ENCODE measurements at places on chromosomes 13 and 19.

DNA sequence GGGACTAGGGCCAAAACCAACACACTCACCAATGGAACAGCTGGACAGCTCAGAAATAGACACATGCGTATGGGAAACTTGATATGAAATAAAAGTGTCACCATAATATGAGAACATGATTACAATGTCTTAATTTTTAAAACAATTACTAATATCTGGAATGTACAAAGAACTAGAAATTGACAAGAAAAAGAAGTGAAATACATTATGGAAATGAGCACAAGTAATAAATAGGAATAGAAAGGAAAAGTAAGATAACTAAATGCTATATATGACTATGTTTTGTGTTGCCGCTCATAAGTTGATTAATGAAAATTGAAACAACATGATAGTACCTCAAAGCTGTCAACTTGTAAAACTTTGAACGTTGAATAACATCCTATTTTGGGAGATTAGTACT is 801.1 kb downstream of the SLITRK5 start:
- DNase-seq = no peak

DNA sequence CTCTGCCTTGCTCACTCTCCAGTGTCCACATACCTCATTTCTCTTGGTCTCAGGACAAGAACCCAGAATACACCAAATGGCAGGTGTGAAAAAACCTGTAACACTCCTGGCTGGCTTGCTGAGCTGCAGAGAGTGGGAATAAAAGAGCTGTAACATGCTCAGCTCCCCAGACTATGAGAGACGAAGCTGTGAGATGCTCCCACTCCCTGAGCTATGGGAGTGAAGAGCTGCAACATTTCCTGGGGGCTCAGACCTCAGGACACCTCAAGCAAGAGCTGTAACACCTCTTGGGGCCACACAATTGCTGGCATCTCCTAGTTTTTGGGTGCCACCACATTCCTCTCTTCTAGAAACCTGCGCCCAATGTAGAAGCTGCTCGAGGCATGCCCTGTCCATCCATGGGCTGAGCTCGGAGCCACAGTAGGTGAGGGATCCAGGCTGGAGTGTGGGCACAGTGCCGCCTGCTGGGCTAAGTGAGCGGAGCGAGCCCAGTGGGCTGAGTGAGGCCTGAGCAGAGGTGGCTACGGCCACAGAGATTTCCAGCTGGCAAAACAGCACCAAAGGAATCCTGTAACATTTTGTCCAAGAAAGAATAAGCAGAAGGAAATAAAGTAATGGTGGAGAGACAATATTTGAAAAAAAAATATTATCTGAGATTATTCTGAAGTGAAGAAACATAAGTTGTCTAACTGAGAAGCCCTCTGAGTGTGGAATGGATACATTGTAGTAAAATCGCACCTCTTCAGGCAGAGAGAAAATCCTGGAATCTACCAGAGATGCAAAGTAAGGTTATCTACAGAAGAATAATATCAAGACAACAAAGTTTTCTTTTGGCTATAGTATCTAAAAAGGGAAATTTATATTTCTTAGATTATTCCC is 186.2 kb upstream of the PCDH9 start:
- no peak for DNase-seq

DNA sequence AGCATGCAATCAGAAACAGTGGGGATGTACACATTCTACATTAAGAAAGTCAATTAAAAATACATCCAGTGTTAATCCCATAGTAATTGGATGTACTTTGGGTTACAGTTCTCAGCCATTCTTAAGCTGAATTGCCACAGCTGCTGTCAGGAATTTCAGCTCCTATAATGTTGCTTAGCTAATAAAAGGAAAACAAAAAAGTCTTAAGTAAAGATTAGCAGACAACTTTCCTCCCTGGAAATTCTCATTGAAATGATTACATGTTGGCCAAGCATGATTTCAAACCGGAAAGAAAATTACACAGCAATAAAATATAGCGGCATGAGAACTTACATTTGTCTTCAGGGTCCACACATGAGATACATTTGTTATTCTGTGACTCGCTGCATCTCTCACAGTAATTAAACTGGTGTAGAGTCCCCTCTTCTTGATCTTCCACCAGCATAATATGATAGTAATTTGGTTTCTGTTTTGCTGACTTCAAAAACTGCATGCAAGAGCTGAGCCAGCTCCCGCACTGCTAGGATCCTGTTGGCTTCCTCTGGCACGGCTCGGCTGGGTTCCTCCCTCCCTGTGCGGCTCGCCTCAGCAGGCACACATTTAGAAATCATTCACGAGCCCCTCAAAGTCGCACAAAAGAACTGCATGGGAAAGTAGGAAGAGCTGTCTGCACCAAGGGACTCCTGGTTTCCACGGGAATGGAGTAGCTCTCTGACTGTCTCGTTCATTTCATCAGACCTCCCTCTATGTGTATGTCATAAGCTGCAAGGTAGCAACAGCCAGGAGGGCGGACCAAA is at the start of gene HTR2A:
Gene HTR2A (minus strand): TSS at position 713 of the 797 bp plus-strand sequence. CDS start 1,147 bp downstream, outside the sequence.
- peak; percentile 69 for DNase-seq

- DNase-seq = no peak
Measured at GRCh38 chr19:7560255-7560654, 24.7 kb downstream of the PNPLA6 start.

DNA sequence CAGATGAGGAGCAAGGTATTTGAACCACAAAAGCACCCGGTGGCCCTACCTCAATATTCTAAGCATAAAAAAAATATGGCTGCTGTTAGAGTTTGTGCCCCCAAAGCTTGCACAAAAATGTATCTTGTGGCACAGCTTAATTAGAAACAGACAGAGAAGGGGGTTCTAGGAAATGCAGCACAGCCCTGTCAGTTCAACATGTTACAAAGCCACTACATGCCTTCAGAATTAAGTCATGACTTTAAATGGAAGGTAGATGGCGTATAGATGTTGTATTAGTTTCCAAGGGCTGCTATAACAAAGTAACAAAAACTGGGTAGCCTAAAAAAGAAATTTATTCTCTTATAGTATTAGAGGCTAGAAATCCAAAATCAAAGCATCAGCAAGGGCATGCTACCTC is 703.8 kb downstream of the DIAPH3 start:
- no peak for DNase-seq

DNA sequence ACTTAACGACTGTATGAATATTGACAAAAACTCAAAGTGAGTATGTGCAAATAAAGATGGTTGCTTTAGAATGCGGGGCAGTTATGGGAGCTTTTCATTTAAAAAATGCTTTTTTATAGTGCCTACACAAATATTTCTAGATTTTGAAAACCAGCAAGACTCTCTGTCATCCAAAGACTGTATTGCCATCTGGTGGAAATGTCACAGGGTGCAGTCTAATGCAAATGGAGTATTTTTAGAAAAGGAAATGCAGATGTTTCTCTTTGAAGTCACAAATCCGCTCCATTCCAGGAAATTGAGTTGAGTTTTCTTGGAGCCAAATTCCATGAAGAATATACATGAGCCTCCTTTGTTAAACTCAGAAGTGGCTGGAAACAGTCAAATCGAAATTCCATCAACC is 2.3 kb upstream of the C1QTNF9B start:
- DNase-seq = peak; percentile 62

- no peak for DNase-seq
Measured at GRCh38 chr19:13899393-13899792, 6.5 kb downstream of the BRME1 start.

DNA sequence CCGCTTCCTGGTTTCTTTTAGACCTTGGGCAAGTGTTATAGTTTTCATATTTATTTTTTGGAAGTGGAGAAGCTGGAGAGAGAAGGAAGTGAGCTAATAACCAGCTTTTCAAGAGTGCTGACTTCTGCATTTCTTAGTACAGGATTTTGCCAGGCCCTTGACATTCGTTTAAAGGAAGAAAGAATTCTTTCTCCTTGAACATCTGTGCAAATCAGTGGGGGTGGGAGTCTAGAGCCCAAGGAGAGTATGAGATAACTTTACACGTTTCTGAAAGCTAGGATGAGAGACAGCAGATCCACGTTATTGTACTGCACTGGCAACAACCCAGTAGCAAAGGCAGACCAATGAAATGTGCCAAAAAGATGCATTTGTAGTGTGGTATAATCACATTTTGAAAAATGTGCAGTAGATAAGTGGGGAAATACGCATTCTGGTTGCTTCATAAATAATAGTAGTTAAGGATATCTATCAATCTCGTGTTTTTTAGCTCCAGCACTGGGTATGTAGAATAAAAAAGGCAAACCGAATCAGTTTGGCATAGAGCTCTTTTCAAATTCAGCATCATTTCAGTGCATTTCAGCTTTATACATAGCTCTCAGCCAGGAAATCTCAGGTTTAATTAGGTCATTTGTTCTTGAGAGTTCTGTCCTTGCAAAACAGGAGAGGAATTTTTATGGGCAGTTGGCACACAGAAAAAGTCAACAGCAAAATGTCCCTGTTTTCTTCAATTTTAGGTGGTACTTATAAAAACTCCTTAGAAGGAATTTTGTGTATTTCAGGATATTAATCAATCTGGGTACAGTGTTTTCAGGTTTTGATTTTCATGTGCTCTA is 4.3 kb downstream of the RNF113B start:
- no peak for DNase-seq

GRCh38 chr13:19597523-19597922 is 35.9 kb upstream of the MPHOSPH8 start:
- DNase-seq = no peak

- no peak for DNase-seq
Measured at GRCh38 chr13:41995946-41996345, 35.0 kb upstream of the VWA8 start.

- DNase-seq = no peak
Measured at GRCh38 chr19:57280962-57281400, 696 bp downstream of the ZNF460 start.

GRCh38 chr19:32450217-32450616 is 44.6 kb downstream of the DPY19L3 start:
- DNase-seq = no peak

DNA sequence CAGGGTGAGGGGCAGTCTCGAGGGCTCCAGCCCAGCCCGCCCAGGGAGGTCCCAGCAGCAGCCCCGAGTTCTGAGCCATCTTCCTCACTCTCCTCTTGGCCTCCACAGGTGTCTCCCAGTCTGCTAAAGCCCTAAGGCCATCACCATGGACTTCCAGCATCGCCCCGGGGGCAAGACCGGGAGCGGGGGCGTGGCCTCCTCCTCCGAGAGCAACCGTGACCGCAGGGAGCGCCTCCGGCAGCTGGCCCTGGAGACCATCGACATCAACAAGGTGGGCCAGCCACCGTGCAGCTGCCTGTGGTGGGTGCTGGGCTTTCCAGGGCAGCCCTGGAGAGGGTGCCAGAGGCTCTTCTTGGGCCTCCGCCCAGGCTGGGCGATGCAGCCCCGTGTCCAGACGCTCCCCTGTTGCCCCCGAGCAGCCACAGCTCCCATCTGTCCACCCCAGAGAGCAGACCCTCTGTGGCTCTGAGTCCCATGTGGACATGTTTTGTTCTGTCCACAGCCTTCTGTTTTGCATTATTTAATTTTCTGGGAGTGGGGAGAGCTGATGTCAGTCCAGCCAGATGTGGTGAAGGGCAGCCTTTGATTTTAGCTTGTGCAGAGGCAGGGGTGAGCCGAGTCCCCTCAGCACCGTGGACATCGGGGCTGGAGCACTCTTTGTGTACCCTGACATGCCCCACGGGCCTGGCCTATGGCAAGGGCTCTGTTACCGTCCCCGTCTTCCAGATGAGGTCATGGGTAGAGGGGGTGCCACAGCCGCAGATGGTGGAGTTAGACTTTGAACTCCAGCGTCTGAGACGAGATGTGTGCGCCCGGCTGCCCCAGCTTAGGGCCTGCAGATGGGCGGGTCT is 5.6 kb upstream of the AMH start:
- no peak for DNase-seq

GRCh38 chr13:113369881-113370280 is 6.0 kb upstream of the GRTP1 start:
- no peak for DNase-seq

DNA sequence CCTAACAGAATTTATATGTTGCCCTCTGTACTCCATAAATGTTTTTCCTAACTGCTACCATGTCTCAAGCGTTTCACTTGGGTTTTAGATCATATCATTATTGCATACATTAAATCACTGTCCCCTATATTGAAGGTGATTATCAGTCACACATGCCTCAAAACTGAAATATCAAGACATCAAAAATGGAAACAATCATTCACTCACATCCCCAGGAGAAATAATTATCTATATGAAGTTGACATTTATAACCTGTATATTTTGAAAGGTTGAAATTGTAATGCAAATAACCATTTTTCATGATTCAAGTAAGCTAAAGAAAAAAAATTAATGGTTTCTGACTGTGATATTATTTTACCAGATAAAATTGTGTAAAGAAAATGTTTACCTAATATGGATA is 1695.0 kb downstream of the SLITRK1 start:
- no peak for DNase-seq

DNA sequence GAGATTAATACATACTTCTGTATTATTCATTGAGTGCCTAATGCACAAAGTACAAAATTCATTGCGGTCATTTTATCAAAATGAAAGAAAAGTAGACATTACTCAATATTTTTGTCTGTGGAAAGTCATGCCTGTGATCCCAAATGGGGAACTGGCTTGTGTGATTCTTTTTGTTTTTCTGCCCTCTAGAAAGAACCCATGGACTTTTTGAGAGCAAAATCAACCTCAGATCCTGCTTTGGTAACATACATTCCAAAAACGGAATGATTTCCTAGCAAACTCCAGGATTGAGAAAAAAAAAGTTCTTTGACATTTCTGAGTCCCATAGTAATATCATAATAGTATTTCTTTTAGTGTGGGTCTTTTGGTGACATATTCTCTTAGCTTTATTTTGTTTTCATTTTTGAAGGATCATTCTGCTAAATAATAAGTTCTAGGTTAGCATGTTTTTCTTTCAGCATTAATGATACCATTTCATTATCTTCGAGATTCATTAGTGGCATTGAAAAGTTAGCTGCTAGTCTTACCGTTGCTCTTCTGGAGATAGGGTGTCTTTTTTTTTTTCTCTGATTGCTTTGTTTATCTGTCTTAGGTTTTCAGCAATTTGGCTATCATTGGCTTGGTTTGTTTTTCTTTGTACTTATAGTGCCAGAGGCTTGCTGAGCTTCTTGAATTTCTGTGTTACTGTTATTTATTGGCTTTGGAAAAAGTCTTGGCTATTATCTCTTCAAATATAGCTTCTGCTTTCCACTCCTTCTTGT is 102.4 kb upstream of the CSNK1A1L start:
- DNase-seq = no peak

GRCh38 chr13:84645196-84646012 is 763.1 kb upstream of the SLITRK1 start:
- no peak for DNase-seq

DNA sequence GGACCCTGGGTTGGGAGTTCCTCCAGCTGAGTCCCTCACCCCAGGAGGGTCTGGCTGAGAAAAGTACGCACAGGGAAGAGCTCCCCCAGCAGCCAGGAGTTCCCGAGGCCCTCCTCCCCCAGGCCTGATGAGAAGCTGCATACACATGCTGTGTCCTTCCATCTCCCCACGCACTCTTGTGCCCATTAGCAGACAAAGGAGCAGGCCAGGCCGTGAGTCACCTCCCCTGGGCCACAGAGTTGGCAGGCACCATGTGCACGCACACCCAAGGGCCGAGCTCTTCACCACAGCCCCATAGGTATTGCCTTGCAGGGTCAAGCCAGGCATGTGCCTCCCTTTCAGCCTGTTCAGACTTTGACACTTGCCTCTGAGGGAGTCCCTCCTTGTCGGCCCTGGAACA is 17.5 kb downstream of the MAU2 start:
- DNase-seq = no peak

Data from Ammon's horn (tissue), 1 donor.